H1 (cell line): ENCODE measurements at places on chromosomes 16 and 17. TPM values are rescaled to one million over a fixed set of nuclear protein-coding genes. Genes with fewer than 3 reads are reported as not detected.

The SRP68 gene
- total RNA-seq: 83.5 and 84.6 TPM in 2 replicates

The KRTAP4-5 gene
- not detected in 2 replicates for total RNA-seq

The SDR42E2 gene
- not detected in 2 replicates for total RNA-seq

GRCh38 chr17:52986056-52986662, 827.6 kb upstream of the CA10 start:
- H3K4me1 ChIP-seq: no peaks in the 10 kb centered on the region

- H3K4me3 ChIP-seq: no peak overlapping the region
- H3K27ac ChIP-seq: no peak overlapping the region
- peak; percentile 36 for DNase-seq
- no peaks in the 10 kb centered on the region for H3K27me3 ChIP-seq
- no peaks in the 10 kb centered on the region for H3K36me3 ChIP-seq
- no peaks in the 10 kb centered on the region for H3K4me1 ChIP-seq
These were observed 456.2 kb upstream of the DYNLRB2 start for GRCh38 chr16:80084614-80085013.

- H3K27ac ChIP-seq: no peak overlapping the region
- H3K36me3 ChIP-seq: peaks cover 10% of the 10 kb centered on the region; the same call in 1 of the 2 replicates
- no peak overlapping the region for H3K4me3 ChIP-seq
These were observed 6.2 kb downstream of the AANAT start for GRCh38 chr17:76473541-76473985.

DNA sequence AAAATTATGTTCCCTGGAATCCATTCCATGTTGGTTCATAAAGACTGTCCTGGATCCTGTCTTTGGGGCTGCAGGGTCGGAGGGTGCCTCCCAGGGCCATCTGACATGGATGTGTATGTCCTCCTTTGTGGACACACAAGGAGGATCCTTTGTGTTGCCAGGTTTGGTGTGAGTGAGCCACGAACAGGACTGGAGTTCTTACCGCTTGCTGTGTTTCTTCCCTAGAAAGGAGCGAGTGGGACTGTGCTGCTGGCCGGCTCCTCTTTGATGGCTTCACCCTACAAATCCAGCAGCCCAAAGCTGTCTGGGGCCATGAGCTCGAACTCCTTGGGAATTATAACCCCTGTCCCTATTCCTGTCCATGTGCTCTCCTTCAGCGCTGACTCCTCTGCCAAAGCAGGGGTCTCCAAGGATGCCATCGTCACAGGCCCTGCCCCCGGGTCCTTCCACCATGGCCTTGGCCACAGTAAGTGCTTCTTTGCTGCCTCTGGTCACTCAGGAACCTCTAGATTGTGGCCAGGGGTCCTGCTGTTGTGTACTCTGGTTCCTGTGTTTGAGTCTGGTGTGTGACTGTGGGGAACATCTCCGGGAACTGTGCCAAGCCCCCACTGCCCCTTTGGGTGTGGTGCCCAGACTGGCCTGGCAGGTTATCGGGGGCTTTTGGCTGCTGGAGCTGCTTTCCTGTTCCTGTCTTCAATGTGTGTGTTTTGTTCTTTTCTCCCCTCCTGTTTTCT, 29.5 kb downstream of the UBN1 start:
- no peak overlapping the region for H3K4me3 ChIP-seq
- DNase-seq: no peak
- H3K27me3 ChIP-seq: no peaks in the 10 kb centered on the region
- peaks cover 39% of the 10 kb centered on the region for H3K36me3 ChIP-seq
- no peaks in the 10 kb centered on the region for H3K4me1 ChIP-seq

DNA sequence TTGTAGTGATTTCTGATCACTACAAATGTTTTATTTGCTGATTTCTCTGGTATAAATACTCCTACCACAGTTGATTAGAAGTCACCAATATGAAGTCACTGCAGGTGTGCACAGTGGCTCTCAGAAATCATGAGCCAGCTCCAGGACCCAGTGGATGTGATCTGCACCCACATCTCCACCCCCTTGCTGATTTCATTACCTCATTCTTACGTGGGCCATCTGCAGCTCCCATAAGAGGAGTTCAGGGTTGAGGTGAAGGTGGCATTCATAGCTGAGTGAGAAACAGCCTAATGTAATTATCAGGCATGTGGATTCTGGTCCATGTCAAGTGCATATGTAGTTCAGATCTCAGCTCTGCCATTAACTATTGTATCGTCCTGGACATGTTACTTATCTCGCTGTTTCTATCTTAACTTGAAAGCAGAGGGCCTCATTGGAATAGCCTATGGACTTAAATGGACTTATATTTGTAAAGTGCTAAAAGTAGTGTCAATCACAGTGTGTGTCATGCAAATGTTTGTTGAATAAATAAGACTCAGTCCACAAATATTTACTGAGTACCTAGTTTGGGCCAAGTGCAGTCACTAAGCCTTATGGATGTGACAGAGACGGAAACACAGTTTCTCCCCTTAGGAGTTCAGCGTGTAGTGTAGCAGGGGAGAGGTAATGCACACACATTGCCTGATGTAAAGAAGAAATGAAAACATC, 40.7 kb upstream of the ZKSCAN2 start:
- no peak overlapping the region for H3K27ac ChIP-seq
- H3K36me3 ChIP-seq: no peaks in the 10 kb centered on the region
- H3K4me1 ChIP-seq: no peaks in the 10 kb centered on the region
- H3K27me3 ChIP-seq: no peaks in the 10 kb centered on the region

GRCh38 chr16:87037012-87037411, 280.2 kb downstream of the C16orf95 start:
- no peak overlapping the region for H3K27ac ChIP-seq
- no peaks in the 10 kb centered on the region for H3K4me1 ChIP-seq
- H3K27me3 ChIP-seq: no peaks in the 10 kb centered on the region
- H3K36me3 ChIP-seq: no peaks in the 10 kb centered on the region
- H3K4me3 ChIP-seq: no peak overlapping the region

DNA sequence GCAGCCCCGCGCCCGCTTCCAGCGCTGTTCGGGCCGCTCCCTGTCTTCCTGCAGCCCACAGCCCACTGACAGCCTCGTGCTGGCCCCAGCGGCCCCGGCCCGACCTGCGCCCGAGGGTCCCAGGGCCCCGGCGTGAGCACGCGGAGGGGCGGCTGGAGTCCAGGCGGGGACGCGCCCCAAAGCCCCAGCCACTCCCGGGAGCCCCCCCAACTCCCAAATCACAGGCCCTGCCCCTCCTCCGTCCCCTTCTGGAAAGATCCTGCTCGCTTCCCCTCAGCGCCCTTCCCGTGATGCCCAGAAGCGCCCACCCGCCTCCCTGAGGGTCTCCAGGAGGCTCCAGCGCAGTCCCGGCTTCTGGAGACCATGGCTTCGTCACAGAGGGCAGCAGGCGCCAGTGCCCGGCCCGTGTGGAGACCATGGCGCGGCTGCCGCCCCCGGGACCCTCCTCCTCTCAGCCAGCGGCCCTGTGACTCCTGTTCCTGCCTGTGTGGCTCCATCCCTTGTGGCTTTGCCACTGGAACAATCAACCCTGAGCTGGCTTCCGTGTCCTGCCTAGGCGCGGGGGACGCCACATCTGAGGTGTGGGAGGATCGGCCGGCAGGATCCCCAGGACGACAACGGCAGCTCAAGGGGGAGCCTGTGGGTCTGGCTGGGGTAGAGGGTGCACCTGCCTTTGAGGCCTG, 3.9 kb downstream of the UTS2R start:
- H3K36me3 ChIP-seq: no peaks in the 10 kb centered on the region
- peaks cover 50% of the 10 kb centered on the region for H3K27me3 ChIP-seq
- H3K4me1 ChIP-seq: no peaks in the 10 kb centered on the region
- no peak for DNase-seq
- no peak overlapping the region for H3K27ac ChIP-seq

GRCh38 chr16:87323727-87324410, 6.7 kb upstream of the C16orf95 start:
- no peak for DNase-seq
- no peaks in the 10 kb centered on the region for H3K27me3 ChIP-seq
- H3K36me3 ChIP-seq: no peaks in the 10 kb centered on the region; the same call in 1 of the 2 replicates

DNA sequence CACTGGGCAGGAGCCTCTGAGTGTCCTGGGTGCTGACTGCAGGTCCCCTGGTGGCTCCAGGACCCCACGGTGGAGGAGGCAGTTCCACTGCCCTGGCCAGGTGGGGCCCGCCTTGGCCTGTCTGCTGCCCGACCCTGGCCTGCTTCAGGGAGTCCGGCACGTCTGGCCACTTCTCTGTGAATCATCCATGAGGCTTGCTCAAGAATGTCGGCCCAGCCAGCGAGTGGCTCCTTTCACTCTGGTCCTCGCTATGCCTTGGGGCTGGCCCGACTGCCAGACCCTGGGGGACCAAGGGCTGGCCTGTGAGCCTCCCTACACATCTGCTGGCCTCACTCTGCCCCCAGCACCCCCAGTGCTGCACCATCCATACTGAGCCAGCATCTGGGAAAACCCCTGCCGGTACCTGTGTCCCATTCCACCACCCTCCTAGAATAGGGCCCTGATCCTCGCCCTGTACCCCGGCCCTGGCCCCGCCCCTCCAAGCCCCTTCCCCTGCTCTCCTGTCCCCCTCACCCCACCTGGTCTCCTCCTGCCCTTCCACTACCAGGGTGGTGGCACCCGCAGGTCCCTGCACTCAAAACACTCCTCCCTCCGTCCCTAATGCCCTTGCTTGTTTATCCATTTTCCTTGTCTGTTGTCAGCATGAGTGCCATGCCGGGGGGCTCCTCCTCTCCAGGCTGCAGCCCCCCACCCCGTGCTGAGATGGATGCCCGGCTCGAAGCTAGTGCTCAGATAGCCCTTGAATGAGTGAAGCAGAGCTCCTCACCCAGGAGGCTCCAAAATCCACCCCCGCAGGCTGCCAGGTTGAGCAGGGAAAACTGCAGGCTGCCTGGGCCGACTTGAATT, 35.5 kb downstream of the ADCY7 start:
- peak; percentile 45 for DNase-seq
- H3K4me1 ChIP-seq: no peaks in the 10 kb centered on the region
- H3K36me3 ChIP-seq: no peaks in the 10 kb centered on the region

DNA sequence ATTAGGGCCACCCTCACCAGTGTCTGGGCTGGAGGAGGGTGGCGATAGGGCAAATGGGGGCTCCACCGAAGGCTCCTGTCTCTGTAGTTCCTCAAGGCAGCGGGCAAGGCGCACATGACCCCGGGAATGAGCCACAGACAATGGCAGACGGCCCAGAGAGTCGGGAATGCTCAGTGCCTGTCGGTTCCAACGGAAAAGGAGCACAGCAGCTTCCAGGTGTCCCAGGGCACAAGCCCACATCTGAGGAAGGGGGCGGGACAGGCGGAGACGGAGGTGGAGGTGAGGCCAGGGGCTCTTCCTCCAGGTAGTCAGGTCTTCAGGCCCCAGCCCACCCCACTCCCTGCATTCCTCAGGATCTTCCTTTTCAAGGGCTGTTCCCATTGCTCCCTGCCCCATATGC, 5.1 kb upstream of the SPAG7 start:
- no peaks in the 10 kb centered on the region; the same call in none of the 2 replicates for H3K4me1 ChIP-seq
- peaks cover 11% of the 10 kb centered on the region for H3K36me3 ChIP-seq
- DNase-seq: no peak
- peaks cover 27% of the 10 kb centered on the region for H3K27me3 ChIP-seq

GRCh38 chr17:82272495-82273326, 789 bp downstream of the CSNK1D start:
- H3K4me3 ChIP-seq: peak overlapping the region; percentile 95
- H3K27ac ChIP-seq: peak overlapping the region; percentile 95; the same call in 1 of the 2 replicates
- H3K36me3 ChIP-seq: peaks cover 5% of the 10 kb centered on the region; the same call in 1 of the 2 replicates
- no peak for DNase-seq

GRCh38 chr16:11624636-11625607, 38.2 kb upstream of the LITAF start:
- H3K27me3 ChIP-seq: no peaks in the 10 kb centered on the region
- H3K4me3 ChIP-seq: no peak overlapping the region
- H3K27ac ChIP-seq: no peak overlapping the region
- DNase-seq: no peak

DNA sequence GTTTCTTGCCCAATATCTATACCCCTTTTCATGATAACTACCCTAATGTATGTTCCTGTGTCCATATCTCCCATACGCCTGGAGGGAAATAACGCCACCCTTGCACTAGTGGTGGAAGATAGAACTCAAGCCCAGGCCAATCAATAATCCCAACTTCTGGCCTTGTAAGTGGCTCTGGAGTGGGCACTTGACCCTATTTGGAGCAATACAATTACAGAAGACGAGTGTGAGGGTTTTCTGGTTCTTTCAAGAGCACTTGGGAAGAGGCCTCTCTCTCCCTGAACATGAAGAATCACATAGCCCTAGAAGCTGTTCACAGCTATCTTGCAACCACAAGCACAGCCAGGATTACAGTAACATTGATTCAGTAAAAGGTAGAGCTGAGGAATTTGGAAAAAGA, 217.9 kb downstream of the RAB11FIP4 start:
- no peaks in the 10 kb centered on the region for H3K36me3 ChIP-seq
- H3K4me1 ChIP-seq: peaks cover 12% of the 10 kb centered on the region
- H3K27me3 ChIP-seq: no peaks in the 10 kb centered on the region

DNA sequence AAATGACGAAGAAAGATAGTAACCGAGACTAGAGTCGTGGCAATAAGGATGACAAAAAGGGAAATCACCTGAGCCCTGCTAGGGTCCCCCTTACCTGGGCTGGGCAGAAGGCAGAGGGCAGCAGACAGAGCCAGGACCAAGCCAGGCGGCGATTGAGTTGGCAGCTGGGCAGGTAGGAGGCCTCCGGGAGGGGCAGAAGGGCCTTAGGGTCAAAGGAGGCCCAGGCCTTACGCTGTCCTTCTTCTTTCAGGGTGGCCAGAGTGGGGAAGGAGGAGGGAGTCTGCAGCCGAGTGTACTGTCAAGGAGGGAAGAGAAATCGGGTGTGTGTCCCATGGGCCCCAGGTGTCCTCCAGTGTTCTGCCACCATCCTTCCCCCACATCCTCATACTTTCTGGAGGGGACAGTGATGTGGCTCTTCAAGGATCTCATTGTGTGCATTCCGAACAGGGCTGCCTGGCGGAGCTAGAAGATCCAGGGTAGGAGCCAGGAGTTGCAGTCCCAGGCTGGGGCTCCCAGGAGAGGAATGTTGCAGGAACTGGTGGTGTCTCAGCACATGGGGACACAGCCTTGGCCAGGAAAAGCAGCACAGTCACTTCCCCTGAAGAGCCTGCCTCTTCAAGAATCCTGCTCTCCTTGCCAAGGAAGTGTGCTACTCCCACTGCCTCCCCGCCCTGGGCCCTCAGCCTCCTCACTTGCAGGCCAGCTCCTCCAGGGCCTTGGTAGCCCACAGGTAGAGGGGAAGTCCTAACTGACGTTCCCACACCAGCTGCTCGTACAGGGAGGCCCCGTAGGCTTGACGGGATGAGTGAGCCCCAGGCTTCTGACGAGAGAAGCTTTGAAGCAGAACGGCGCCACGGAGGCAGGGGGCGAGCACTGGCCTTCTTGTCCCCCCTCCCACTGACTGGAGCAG, 13.2 kb downstream of the CTC1 start:
- H3K4me3 ChIP-seq: no peak overlapping the region
- no peaks in the 10 kb centered on the region for H3K4me1 ChIP-seq
- no peak for DNase-seq
- no peak overlapping the region for H3K27ac ChIP-seq
- H3K36me3 ChIP-seq: peaks cover 60% of the 10 kb centered on the region
